GM12878 (cell line): ENCODE measurements at places on chromosomes 2 and 18.

GRCh38 chr2:16568998-16569784, 96.4 kb downstream of the CYRIA start:
- no peak for DNase-seq

GRCh38 chr2:225668606-225669266, 269.2 kb downstream of the NYAP2 start:
- peak; percentile 12 for DNase-seq

DNA sequence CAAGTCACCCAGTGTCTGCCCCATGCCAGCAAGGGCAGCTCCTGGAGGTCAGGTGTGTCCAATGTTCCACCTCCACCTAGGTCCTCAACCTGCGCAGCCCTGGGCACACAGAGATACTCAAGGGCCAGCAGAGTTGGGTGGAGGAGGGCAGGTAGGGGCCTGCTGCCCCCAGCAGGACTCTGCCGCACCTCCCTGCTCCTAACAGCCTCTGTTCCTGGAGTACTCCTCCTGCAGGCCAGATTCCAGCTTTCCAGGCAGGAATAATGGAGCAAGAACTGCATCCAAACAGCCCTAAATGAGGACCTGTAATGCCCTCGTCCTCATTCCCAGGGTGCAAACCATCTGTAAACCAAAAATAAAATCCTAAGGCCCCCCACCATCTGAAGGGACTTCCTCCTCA, 44.4 kb upstream of the ACAA2 start:
- no peak for DNase-seq

DNA sequence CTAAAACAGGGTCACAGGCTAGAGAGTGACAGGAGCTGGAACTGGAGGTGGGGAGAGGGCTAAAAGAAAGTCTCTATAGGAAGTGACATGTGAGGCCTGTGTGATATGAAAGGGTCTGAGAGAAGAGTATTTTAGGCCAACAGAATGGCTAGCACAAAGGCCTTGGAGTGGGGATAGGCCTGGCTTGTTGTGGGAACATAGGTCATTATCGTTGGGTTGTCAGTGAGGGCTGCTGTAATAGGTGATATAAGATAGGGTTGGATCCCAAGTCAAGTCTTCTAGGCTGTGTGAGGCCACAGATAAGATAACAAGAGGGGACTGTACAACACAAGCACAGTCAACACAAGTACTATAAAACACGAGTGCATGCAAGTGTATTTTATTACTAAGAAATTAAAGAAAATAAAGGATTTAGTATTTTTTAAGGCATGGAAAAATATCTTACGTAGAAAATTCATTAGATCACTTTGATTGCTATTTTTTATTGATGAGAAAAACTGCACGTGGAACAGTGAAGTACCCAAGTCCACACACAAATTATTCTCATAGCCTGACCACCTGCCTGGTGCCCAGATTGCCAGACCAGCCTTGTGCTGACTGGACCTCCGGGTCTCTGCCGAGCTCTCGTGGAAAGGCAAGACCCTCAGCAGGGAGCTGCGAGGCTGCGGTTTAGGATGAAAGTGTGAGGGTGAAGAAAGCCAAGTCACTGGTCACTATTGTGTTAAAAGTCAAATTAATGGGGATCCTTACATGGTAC, 14.1 kb downstream of the LTBP1 start:
- DNase-seq: no peak

DNA sequence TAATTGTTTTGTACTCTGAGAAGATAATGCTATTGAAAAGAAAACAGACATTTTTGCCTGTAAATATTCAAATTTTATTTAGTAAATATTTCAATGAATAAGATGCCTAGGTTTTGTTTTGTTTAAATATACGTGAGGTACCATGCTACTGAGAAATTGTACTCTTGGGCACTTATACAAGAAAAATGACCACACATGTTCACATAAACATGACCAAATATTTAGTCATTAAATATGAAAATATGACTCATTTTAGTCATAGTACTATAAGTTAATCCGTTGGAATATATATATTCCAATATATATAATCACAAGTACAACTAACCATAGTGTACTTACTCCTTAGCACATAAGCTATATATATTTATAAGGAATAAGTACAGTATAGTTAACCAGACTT, 56.7 kb upstream of the ZNF804A start:
- DNase-seq: no peak

DNA sequence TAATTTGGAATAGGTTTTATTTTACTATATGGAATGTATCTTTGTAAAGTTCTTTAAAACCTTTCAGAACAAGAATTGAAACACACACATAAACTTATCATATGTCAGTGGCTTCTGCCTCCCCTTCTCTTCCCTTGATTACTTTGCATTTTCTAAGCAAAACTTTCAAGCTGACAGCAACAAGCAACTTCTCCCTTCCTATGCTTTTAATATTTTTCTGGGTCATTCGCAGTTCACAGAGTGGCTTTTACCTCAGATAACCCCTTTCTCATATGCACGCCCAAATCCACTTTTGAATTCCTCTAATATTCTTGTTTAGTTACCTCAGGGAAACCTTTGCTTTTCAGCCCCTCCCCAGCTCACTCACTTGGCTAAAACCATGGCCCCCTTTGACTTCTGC, 36.7 kb upstream of the CDC42EP3 start:
- no peak for DNase-seq
